Memory B cell (primary cell): ENCODE measurements at places on chromosomes 4 and X.

GRCh38 chr4:187666697-187667494, 328.7 kb upstream of the ZFP42 start:
- no peak for DNase-seq

DNA sequence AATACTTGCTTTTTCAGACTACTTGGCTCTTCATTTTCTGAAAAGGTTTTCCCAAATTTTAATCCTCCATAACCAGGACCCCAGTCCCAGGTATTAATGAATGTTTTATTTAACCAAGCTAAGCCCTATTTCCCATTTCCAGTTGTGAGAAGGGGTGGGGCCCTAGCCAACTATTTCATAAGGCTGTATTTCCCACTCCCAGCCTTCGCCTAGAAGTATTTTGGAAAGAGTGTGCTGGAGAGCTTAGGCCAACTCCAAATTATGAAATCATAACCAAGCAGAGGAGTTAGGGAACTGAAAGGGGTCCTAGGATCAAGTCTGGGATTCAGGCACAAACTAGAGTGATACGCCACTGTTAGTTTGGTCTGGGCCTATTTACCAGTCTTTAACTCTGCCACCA, 148.4 kb upstream of the GPC4 start:
- no peak for DNase-seq

DNA sequence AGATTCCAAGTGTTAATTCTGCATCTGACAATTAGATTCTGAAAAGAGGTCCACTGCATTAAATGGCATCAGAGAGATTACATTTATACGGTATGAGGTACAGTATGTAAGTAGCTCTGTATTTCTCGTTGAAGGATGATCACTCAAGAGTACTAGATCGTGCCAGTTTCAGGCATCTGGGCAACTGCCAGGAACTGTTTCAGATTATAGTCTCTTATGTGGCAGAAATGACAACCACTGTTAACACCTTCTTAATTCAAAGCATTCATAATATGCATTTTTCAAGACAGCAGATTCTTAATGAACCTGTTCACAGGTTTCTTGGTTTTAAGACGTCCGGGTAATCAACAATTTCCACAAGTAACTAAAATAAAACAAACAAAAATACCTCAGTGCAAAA, 1.6 kb downstream of the ANKRD50 start:
- DNase-seq = no peak

DNA sequence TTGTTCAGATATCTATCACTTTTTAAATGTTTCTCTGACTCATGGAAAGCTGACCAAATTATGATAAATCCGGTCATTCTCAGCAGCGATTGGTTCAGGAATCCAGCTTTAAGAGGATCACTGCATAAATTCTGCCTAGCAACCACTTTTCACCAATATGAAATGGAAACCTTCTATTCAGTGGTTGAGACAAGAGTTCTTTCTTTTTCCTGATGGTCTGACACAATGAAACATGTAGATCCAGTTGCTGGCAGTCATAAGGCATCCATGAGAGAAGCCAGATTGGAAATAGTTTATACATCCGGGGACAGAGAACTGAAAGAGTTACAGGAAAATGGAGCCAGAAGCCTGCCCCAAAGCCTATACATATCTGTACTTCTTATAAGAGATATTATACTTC, 27.2 kb downstream of the MAB21L2 start:
- DNase-seq = no peak

- DNase-seq = no peak
These were observed 59.1 kb downstream of the FBXW7 start for GRCh38 chr4:152476796-152477195.

GRCh38 chr4:17811078-17811603, 362 bp downstream of the NCAPG start:
- DNase-seq = peak; percentile 17

GRCh38 chr4:109185548-109185947, 116.9 kb downstream of the COL25A1 start:
- DNase-seq = no peak

DNA sequence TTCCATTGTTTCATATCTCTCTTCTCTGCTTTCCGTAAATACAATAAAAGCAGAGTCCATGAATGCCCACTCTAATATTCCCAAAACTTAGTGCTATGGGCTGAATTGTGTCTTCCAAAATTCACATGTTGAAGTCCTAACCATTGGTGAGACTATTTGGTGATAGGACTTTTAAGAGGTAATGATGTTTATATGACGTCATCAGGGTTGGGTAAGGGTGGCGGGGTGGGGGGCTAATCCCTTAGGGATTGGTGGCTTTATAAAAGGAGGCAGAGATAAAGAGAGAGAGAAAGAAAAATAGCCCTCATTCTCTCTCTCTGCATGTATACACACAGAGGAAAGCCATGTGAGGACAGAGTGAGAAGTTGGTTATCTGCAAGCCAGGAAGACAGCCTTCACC, 722.2 kb downstream of the DMD start:
- DNase-seq = no peak

DNA sequence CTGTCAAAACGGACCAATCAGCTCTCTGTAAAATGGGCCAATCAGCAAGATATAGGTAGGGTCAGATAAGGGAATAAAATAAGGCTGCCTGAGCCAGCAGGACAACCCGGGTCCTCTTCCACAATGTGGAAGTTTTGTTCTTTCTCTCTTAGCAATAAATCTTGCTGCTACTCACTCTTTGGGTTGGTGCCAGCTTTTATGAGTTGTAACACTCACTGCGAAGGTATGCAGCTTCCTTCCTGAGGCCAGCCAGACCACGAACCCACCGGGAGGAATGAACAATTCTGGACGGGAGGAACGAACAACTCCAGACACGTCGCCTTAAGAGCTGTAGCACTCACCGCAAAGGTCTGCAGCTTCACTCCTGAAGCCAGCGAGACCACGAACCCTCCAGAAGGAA, 287.8 kb downstream of the RAPGEF2 start:
- DNase-seq = no peak

GRCh38 chr4:167232805-167233684, 1.2 kb downstream of the SPOCK3 start:
- no peak for DNase-seq

GRCh38 chr4:78484574-78484973, 67.0 kb upstream of the ANXA3 start:
- DNase-seq = no peak

DNA sequence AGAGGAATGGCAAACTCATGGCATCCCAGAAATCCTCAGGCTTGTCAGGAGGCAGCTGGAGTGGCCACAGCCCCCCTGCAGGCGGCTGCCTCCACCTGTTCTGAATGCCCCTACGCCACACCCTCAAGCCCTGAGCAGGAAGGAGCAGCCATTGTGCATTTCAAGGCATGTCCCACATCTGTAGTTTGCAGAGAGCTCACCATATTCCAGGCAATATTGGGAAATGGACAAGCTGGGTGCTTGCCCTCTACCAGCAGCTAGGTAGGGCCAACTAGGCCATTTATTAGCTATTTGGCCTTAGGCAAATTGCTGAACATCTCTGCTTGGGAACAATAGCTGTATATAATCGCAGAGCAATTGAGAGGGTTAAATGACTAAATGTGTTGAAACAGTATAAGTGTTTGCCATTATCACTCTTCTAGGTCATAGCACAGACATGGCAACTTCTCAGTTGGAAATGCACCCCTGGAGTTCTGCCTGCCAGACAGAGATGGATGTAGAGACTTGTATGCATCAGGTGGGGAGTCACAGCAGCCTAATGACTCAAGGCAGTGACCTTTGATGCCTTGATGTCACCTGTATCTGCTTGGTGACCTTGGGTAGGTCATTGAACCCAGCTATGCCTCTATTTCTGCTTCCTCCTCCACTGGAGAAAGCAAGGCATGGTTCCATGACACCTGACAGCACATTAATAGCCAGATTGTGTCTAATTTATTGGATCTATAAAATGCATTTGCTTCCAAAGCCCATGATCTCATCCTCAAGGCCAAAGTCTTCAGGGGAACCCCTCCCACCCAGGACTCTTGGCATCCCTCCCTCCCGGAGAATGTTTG, 52.8 kb downstream of the FHDC1 start:
- DNase-seq = no peak

DNA sequence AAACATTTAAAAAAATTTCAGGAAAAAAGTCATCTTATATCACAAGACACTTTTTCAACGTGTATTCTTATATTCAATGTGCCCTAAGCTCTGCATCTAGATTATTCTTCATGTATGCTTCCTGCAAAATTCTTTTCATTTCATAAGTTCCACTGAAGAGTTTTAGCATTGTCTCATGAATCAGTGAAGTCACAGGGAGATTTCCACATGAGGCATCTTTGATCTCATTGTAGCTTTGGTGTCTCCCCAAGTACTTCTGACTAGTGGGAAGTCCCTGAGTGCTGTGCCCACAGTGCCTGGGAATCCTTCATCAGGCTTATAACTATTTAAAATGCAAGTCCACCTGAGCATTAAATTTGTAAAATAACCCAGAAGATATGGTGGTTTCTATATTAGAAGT, 123.8 kb downstream of the MAD2L1 start:
- DNase-seq = no peak

- no peak for DNase-seq
These were observed 63.5 kb downstream of the GEMIN8 start for GRCh38 chrX:13966071-13966792.

GRCh38 chr4:124514588-124514987, 197.9 kb downstream of the ANKRD50 start:
- no peak for DNase-seq

DNA sequence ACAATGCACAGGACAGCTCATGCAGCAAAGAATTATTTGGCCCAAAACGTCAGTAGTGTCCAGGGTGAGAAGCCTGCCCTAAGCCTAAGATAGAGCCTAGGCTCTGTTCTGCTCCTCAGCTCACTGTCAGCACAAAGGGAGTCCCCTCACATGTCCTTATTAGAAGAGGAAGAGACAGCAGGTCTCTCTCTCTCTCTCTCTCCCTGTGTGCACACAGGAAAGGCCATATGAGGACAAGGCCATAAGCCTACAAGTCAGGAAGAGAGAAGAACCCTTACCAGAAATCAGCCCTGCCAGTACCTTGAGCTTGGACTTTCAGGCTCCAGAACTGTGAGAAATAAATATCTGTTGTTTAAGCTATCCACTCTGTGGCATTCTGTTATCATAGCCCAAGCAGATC, 20.4 kb downstream of the FAM184B start:
- no peak for DNase-seq

- DNase-seq = no peak
These were observed 49.5 kb downstream of the FAM13A start for GRCh38 chr4:89007338-89007939.

DNA sequence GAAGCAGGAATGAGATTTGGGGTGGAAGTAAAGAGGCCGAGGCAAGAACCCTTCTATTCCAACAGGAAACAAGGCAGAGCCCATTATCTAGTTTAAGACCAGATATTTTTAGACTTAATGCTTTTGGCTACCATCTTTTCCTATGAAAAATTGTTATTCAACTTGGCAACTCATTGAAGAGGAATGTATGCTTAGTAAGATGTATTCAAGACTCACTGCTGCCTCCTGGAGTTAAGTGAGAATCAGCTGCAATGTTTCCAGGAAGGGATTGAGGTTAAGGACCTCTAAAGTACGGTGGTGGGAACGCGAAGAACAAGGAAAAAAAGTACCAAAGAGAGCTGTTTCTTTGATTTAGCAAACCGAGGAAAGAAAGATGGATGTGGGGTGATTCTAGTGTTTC, 89.1 kb downstream of the RAPGEF2 start:
- no peak for DNase-seq

DNA sequence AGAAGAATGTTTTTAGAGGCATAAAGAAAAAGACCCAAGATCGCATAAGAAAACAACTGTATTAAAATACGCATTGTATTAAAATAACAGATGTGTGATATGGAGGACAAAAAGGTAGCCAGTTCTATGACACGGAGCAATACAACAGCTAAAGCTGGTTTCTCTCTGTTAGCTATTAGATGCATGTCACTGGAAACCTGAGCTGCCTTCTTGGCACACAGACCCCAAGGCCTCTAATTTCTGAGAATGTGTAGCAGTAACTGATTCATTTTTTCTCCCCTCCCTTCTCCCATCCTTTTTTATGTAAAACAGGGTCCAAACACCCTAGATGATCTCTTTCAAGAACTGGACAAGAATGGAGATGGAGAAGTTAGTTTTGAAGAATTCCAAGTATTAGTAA, 4.1 kb downstream of the S100G start:
- no peak for DNase-seq

- DNase-seq = no peak
These were observed 68.6 kb upstream of the MXRA5 start for GRCh38 chrX:3415011-3415410.

GRCh38 chr4:109432203-109432602, 1.4 kb upstream of the SEC24B start:
- DNase-seq = no peak

DNA sequence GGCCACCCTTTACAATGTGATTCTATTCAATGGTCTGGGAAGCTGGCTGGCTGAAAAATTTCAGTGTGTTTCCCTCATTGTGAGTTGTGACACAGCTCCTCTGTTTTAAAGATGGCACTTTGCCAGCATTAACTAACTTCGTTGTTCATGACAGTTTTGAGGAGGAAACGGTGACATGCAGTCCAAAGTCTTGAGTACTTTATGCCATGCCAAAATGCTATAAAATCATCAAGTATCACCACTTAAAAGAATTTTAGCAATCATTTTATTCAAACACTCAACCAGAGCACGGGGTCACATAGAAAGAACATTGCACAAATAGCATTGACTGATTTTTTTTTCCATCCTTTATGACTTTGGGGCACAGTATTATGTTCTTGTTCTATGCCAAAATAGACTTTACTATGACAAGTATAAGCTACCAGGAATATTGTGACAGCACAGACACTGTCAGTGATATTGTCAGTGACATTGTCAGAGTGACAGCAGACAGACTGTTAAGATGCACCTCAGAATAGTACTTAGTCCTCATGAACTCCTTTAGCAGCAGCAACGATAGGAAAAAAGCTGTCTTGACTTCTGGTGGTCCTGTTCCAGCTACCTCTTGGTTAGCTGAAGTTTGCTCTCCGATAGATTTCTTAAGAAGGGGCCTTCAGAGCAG, 46.7 kb downstream of the CXCL13 start:
- DNase-seq = no peak

- DNase-seq = no peak
These were observed 62.6 kb upstream of the MAGEH1 start for GRCh38 chrX:55389376-55389775.

- no peak for DNase-seq
These were observed 16.6 kb downstream of the S100G start for GRCh38 chrX:16666541-16666940.

- DNase-seq = peak; percentile 10
These were observed 4.7 kb downstream of the RIPPLY1 start for GRCh38 chrX:106898462-106898861.

- DNase-seq = no peak
These were observed at the start of gene ANK2 for GRCh38 chr4:113049421-113050370. TSS of gene ANK2 (plus strand) at chr4:113049653. CDS start at chr4:113049729, 76 bp downstream.

- no peak for DNase-seq
These were observed 169.4 kb downstream of the PTTG2 start for GRCh38 chr4:38129460-38130227.

GRCh38 chr4:149534779-149535178, 280.9 kb downstream of the IQCM start:
- DNase-seq = no peak
